ENCODE measurements at places on chromosomes 12 and 14. TPM values are rescaled to one million over a fixed set of nuclear protein-coding genes. Genes with fewer than 3 reads are reported as not detected.

The CELA1 gene
- not detected for total RNA-seq

The RDH12 gene
- not detected for total RNA-seq

The MYH6 gene
- not detected for total RNA-seq

The KRT5 gene
- total RNA-seq = not detected

The ZC3H10 gene
- total RNA-seq = 8.4 TPM

The PPFIBP1 gene
- total RNA-seq = 108 TPM

The MMAB gene
- 29.9 TPM for total RNA-seq

The KCNH3 gene
- total RNA-seq = 1.9 TPM

The NEUROD4 gene
- total RNA-seq = not detected

The ARHGAP9 gene
- 1.3 TPM for total RNA-seq

The TMEM30B gene
- total RNA-seq = 11.4 TPM

The KRT79 gene
- not detected for total RNA-seq

The JAG2 gene
- total RNA-seq = 6.4 TPM

The KLRC2 gene
- total RNA-seq = not detected

The ETFBKMT gene
- 0.87 TPM for total RNA-seq

The BDKRB2 gene
- total RNA-seq = 0.61 TPM

The DNAH10 gene
- total RNA-seq = 0.21 TPM

The TTC6 gene
- 8.6 TPM for total RNA-seq

- no peak for DNase-seq
Observed at GRCh38 chr12:123232472-123232806, 502 bp downstream of the MPHOSPH9 start.

GRCh38 chr12:116406529-116406928, 129.0 kb upstream of the MED13L start:
- peak; percentile 91 for DNase-seq

GRCh38 chr14:58769011-58769643, 131.4 kb downstream of the DACT1 start:
- peak; percentile 86 for DNase-seq

- DNase-seq = no peak
Observed at GRCh38 chr14:31717294-31718085, 156.3 kb downstream of the NUBPL start.

GRCh38 chr12:124538194-124539082, 29.0 kb downstream of the NCOR2 start:
- no peak for DNase-seq

GRCh38 chr12:131592972-131593371, 117.9 kb upstream of the SFSWAP start:
- DNase-seq = no peak

DNA sequence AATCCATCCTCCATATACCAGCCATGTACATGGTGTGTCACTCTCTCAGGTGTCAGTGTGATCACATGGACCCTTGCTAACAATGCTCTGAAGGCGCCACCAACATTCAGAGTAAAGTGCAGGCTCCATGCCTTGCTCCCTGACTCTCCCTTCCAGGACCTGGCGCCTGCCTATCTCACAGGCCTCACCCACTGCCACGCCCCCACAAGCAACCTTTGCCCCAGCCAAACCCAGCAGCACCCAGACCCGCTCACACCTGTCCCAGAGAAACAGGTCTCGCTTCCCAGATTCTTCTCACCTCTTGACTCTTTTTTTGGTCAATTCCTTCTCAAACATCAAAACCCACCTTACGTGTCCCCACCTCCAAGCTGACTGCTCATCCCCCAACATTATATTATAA, 52.3 kb downstream of the KCNK10 start:
- DNase-seq = peak; percentile 78

DNA sequence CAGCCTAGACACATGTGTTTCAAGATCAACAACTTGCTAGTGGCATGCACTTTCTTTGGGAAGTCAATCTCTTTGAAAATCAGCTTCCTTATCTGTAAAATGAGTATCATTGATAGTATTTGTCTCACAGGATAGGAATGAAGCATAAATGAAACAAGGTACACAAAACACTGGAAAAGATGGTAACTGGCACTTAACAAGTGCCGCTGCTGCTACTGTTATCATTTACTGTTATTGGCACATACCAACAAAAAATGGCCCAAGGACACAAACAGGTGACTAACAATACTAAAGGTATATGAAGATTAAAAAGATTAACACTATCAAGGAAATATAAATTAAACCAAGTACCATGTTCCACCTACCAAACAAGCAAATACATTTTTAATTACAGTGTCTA, 20.9 kb downstream of the HNRNPC start:
- no peak for DNase-seq

- no peak for DNase-seq
Observed at GRCh38 chr12:93094988-93095737, 166.1 kb upstream of the EEA1 start.

GRCh38 chr12:89962648-89963047, 254.0 kb upstream of the ATP2B1 start:
- no peak for DNase-seq

DNA sequence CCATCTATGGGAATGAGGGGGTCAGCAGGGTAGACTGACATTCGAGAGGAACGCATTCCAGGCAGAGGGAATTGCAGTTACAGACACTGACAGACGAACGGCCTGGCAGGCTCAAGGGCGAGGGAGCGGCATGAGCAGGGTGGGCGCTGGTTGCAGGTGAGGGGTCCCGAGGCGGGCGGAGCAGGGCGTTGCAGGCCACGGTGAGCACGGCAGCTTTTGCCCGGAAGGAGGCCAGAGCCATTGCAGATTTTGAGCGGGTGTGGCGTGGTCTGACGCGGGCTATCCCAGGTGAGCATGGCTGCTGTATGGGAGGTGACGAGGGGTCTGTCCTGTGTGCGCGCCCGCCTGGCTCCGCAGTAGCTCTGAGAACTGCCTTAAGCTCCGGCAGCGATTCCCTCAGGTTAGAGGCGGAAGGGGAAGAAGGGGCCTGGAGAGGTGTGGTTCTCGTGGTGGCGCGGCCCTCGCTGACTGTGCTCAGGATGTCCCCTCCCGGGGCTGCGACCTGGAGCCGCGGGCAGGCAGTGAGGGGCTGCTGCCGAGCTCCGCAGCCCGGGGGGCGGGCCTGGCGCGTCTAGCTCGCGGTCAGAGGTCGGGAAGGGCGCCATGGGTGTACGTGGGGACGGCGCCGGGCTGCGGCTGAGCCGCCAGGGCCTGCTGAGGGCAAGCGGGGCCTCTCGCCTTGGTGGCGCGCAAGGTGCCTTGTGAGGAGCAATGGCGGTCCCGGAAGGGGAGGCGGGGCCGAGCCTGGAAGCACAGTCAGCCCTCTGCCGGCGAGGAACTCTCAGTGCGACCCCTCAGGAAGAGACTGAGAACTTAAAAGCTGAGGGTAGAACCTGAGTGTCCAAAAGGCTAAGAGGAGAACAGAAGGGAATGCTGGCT, 177.1 kb downstream of the CACNA1C start:
- peak; percentile 87 for DNase-seq

DNA sequence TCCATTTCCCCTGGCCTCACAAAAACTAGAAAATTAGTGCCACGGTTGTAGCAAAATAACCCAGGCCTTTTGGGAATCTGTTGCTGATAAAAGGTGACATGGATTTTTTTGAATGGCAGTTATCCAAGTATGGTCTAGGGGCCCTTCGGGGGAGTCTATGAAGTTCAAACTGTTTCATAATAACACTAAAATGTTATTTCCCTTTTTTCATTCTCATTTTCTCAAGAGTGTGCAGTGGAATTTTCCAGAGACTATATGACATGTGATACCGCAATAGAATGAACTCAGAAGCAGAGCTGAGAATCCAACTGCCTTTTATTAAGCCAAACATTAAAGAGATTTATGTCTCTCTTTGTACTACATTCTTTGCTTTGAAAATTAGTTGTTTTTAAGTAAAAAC, 26.9 kb downstream of the GSTZ1 start:
- DNase-seq = no peak

DNA sequence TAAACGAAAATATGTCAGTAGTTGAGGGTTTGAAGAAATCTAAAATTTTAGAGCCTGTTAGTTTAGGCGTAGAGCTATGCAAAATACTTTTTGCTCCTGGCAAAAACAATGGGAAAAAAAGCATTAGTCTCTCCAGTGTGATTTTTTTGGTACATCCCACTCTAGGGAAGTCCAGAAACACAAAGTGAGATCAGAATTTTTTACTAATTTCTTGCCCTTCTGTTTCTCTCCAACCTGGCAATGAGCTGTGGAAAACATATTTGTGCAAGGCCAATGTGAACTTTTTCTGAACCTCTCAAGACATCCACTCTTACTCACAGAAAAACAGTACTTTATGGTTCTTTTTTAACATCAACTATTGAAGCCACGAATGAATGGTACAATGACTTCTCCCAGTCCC, 56.9 kb upstream of the DCN start:
- DNase-seq = no peak

GRCh38 chr12:89345830-89346740, 6.2 kb downstream of the DUSP6 start:
- DNase-seq = peak; percentile 96

GRCh38 chr12:123733229-123733628, 21.1 kb downstream of the ATP6V0A2 start:
- DNase-seq = no peak

GRCh38 chr12:52221912-52222457, 11.1 kb upstream of the KRT7 start:
- peak; percentile 99 for DNase-seq

DNA sequence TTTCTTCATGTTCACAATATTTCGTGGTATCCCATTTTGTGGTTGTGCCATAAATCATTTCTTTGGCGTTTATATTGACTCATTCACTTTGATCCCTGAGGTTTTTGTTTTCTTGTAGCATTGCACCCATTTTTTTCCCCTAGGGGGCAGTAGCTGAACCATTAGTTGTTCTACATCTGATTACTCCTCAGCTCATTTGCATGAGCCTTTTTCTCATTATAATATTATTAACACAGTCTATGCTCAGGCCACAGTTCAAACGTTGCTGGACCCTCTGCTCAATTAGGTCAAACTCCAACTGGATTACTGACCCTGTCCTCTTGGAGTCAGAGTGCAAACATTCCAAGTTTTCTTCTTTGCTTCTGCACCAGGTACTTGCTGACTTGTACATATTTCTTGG, 475.4 kb upstream of the SEL1L start:
- peak; percentile 66 for DNase-seq

DNA sequence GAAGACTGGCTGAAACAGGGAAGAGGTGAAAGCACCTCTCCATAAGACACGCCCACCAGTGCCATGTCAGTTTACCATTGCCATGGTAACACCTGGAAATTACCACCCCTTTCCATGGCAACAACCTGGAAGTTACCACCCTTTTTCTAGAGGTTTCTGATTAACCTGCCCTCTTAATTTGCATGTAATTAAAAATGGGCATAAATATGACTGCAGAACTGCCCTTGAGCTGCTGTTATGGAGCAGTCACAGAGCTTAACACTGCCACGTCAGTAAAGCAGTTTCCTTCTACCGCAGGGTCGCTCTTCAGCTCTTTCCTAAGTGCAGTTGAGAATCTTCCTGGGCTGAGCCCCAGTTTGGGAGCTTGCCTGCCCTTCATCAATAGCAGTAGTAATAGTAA, 55.2 kb downstream of the RASSF3 start:
- DNase-seq = peak; percentile 80

GRCh38 chr12:28172434-28173030, 17.7 kb upstream of the CCDC91 start:
- DNase-seq = peak; percentile 63

DNA sequence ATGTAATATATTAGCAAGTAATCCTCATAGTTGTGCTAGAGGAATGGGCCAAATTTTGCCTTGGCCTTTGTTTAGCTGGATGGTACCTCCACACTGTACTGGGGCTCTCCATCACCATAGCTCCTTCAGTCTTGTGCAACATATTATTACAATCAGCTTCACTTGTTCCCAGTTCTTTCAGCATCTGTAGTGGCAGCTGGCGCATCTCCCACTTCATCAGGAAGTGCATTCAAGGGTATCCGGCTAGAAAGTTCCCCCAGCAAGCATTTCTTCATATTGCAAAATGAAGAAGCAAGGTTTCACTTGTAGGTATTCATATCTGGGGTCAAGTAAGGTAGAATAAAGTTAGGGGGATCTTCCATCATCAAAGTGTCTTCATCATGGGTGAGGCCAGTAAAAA, 123.7 kb downstream of the IGF1 start:
- DNase-seq = no peak

DNA sequence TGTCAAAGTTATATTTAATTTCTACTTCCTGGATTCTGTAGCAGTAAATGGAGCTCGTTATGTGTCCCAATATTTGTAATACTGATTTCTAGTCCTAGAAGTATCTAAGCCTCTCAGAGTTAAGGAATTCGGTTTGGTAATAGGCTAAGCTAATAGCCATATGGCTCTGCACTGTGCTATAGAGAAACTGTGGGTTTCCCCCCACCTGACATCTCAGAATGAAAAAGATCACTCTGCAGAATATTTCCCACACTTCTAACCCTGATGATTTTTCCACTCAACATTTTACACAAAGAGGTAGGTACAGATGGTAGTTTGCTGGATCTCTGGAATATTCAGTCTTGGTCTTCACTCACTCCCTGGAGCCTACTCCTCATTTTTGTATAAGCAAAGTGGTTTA, 71.2 kb downstream of the BORCS5 start:
- no peak for DNase-seq

GRCh38 chr14:36653962-36654793, 7.5 kb upstream of the PAX9 start:
- peak; percentile 79 for DNase-seq

DNA sequence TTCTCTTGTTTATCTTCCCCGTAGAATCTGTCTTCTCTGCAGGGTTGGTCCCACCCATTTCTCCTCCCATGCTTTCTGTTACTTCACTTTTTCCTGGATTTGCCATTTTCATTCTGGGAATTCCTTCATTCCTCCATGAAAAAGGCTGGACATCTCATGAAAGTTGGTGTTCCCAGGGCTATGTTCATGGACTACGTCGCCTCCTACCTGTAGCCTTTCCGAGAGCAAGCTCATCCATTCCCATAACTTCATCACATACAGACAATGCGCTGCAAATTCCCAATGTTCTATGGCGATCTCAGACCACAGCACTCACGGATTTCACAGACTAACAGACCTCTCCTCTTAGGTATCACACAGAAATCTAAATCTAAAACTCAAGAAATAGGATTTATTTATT, 217.1 kb downstream of the EXOC5 start:
- DNase-seq = peak; percentile 74

- DNase-seq = peak; percentile 91
Observed at GRCh38 chr12:121748571-121749265, 36.2 kb downstream of the TMEM120B start.

GRCh38 chr12:674272-674781, 11.1 kb upstream of the NINJ2 start:
- peak; percentile 23 for DNase-seq

GRCh38 chr12:100058482-100059029, 73.8 kb upstream of the ANKS1B start:
- no peak for DNase-seq

- DNase-seq = no peak
Observed at GRCh38 chr12:99352269-99352668, 295.3 kb upstream of the GARIN6 start.

- DNase-seq = no peak
Observed at GRCh38 chr12:57781244-57781643, 1.3 kb upstream of the TSFM start.
